ENCODE measurements at places on chromosomes 16 and 17.
A peak's percentile ranks its signal among the peaks of the same experiment; 100 is the strongest.

DNA sequence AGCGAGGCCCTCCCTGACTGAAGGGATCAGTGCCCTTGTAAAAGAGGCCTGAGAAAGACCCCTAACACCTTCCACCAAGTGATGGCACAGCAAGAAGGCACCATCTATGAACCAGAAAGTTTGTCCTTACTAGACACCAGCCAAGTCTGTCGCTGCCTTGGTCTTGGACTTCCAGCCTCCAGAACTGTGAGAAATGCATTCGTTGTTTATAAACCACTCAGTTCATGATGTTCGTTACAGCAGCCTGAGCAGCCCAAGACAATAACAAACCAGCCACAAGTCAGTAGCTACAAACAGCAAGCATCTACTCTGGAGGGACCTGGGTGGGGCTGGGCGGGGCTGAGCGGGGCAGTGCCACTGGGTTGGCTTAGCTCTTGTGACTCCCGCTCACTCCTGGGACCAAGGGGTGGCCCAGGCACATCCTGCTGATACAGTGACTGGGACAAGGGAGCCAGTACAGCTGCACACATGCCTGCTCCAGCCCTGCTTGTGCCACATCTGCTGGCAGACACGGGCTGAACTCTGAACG, 234.9 kb downstream of the IRF8 start:
- DNase-seq: peak; percentile 20

GRCh38 chr16:11793840-11794239, 3.2 kb downstream of the ZC3H7A start:
- DNase-seq: no peak

DNA sequence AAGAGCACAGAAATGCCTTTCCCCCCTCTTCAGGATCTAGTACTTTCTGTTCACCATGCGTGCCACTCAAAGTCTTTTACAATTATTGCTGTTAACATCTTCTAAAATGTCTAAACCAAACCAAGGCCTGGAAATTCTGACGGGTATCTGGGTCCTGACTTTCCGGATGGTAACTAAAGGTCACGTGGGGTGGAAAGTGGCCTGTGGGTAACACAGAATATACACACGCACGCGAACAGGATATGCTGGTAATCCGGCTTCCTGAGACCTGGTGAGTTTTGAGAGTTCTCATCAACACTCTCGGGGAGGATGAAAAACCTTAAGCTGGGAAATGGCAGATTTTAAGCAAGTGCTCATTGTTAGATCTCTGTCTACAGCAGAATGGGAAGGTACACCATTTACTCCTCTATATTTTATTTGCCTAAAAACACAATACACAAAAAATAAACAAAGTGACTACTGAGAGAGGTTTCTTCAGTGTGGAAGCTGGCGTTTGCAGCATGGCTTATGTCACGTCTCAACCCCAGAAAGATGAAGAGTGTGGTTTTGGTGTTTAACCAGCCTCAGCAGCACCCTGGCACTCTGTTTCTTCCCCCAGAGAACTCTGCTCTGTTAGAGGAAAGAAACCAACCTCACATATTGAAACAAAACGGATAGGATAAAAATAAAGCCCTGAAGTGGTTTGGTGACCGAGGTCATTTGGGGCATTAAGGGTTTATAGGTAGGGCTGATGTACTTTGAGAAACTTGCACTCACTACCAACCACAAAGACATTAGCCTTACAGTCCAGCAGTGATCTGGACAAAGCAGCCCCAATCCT, 37.3 kb downstream of the SMG6 start:
- DNase-seq: peak; percentile 58

- no peak for DNase-seq
These were observed 46.4 kb downstream of the NKD1 start for GRCh38 chr16:50594308-50595260.

GRCh38 chr17:55086635-55087058, 118.1 kb downstream of the STXBP4 start:
- no peak for DNase-seq

GRCh38 chr16:1182950-1183907, 30.3 kb downstream of the CACNA1H start:
- DNase-seq: no peak

- DNase-seq: no peak
These were observed 421 bp downstream of the STAT3 start for GRCh38 chr17:42387661-42388380.

DNA sequence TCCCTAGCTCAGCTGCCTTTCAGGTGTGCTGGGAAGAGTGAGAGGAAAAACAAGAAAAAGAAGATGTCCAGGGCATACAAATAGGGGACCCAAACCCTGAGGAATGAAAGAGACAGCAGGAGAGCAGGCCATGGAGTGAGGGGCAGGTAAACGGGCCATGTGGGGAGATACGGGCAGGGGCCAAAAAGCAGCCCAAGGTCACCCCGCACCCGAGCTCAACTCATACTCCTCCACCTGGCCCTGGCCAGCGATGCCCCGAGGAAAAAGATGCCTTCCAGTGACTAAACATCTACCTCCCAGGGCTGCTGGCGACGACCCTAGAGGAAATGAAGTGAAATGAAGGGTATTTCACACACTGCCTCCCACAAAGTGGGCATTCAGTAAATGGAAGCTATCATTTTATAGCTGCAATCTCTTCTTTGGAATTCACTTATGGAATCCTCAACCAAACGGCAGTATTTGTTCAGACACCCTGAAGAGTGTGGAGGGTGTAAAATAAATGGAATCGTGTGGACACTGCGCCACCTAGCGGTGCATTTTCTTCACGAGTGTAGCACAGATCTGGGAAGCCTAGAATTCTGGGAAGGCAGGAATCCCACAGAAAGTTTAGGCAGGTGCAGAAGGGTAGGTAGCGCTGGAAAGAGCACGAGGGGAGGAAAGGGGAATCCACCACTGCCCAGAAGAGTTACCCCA, 14.9 kb downstream of the ELAC2 start:
- peak; percentile 77 for DNase-seq
